Urinary bladder (tissue), 4 donors: ENCODE measurements at places on chromosomes 7 and 10. TPM values are rescaled to one million over a fixed set of nuclear protein-coding genes. Genes with fewer than 3 reads are reported as not detected.

CCAR1 gene
- 57.1 TPM for total RNA-seq

KLLN gene
- total RNA-seq, result 0.63 TPM

AKR1C2 gene
- 19.7 TPM for total RNA-seq

HOXA13 gene
- 43.2 TPM for total RNA-seq

TBC1D12 gene
- 52.9 TPM for total RNA-seq

CHST3 gene
- 15.9 TPM for total RNA-seq

GRCh38 chr7:54354436-54354835, 187.7 kb upstream of the VSTM2A start:
- DNase-seq, result no peak

DNA sequence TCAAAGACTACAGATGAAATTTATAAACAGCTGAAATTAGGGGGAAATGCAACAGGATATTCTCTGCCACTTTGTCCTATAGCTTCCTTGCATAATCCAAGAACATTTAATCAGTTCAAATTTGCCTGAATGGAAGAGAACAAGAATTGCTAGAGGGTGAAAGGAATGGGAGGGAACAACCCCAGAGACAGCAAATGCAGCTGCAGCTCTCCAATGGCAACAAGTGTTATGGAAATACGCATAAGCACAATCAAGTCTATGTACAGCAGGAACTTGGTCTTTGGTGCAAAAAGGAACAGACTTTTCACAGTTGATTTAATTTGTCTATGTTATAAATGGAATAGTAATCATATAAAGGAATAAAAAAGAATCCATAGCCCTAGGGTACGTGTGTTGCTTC, 269.0 kb upstream of the ETV1 start:
- no peak for DNase-seq

GRCh38 chr10:73644015-73644743, 2.9 kb upstream of the MYOZ1 start:
- peak; percentile 31 for DNase-seq

- DNase-seq, result no peak
Observed at GRCh38 chr7:80581486-80582260, 56.8 kb upstream of the CD36 start.

DNA sequence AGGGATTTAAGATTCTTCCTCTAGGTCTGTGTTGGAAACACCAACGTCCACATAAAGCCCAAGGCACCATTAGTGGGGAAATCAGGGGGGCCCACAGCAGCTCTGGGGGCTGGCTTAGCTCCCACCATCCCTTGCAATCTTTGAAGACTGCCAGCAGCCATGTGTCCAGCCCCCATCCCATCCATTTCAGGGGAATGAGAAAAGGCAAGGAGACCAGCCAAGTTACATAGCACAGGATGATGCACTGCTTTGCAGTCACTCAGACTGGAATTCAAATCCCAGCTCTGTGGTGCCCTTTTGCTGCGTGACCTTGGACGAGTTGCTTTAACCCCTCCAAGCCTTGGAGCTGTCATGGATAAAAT, 108.9 kb upstream of the ZMIZ1 start:
- no peak for DNase-seq

- no peak for DNase-seq
Observed at GRCh38 chr10:120492346-120492745, 35.3 kb downstream of the PLPP4 start.

DNA sequence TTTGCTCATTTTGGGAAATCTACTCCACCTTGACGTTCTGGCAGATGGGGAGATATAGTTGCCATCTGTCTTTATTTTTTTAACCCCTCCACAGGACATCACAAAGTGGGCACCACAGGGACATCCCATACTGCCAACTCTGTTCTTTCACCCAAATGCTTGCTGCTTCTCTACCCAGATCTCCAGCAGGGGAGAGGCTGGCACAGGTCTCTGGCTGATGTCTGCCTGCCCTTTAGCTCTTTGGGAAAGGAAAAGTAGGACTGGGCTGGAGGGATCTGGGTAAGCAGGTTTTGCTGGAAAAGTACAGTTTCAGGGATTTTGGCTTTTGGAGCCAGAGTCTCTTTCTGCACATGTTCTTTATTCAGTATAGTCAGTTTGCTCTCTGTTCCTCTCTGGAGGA, 156.7 kb downstream of the ANLN start:
- DNase-seq, result no peak

- DNase-seq, result no peak
Observed at GRCh38 chr10:29734962-29735627, 100.3 kb upstream of the SVIL start.

DNA sequence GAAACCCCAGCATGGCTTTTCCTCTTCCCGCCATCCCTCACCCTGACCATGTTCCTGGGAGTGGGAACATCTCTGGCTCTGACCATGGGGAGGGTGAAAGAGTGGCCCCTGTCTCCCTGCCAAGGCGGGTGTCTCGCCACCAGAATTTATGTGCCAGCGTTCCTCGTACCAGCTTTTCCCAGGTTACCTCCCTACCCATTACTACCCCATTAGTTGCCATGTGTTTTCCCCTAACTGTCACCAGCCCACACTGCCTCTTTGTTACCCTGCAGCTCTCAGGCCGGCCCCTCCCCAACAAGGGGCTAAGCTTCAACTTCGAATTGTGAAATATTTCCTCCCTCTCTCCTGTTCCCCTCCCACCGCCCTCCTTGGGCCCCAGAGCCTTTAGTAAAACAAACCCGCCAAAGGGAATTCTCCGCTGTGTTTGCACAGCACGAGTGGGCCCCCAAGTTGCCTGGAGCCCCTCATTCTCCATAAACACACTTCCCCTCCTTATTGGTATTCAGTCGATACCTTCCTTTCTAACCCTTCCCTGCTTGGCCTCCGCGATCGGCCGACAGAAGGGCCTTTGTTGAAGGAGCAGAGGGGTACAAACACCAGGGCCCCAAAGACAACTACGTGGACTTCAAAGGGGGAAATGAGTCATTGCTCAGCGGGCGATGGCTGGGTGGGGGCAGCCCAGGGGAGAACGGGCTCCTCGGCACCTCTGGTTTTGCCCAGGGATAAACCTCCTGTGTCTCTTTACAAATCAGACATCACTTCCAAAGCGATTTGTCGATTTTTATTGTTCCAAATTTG, 45.5 kb downstream of the SLIT1 start:
- DNase-seq, result no peak

DNA sequence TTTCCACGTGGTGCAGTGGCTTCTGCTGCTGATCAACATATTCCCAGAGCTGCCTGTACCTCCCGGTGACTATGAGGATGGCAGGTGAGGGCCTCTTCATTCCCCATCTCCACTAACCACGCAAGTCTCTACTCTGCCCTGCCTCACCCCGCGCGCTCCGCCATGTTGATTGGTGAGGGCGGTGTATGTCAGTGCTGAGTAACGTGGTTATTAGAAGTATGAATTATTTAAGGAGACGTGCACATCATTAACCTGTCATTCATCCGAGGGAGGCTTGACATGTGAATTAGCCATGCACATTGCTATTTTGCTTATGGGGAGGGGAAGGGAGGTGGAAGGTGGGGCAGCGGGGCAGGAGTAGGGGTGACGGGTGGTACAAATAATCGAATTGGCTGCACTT, 138.6 kb downstream of the SORCS3 start:
- DNase-seq, result no peak

- no peak for DNase-seq
Observed at GRCh38 chr7:46218461-46219200, 297.6 kb upstream of the IGFBP3 start.

DNA sequence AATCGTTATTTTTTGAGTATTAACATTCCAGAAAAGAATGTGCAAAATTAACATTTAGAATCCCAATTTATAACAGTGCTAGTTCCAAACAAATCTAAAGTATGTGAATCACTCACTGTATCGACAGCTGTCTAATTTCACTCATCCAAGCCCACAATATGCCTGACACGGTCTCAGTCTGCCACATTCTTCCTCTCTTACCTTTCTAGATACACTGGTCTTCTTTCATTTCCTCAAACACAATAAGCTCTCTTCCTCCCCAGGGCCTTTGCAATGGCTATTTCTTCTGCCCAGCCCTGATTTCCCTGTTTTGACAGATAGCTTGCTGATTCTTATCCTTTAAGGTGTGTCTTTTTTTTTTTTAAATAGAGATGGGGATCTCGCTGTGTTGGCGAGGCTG, 48.8 kb downstream of the UBE2H start:
- DNase-seq, result no peak

GRCh38 chr7:111511845-111512244, 50.4 kb downstream of the IMMP2L start:
- no peak for DNase-seq

DNA sequence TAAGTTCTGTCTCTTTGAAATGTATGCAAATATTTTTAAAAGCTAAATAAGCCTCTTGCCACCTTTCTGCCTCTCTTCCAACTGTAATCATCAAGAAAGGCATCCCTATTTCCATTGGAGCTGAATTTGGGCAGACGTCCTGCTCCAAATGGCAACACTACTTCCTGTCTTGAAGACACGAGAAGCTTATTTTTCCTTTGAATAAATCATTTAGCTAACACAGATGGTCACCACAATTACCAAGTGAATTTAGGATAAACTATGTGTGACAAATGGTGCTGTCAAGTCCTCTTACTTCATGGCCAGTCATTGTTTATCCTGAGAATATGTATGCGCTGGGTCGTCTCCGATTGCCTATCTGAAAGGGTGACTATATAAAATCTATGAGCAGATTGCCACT, 268.0 kb downstream of the ANKRD7 start:
- no peak for DNase-seq

DNA sequence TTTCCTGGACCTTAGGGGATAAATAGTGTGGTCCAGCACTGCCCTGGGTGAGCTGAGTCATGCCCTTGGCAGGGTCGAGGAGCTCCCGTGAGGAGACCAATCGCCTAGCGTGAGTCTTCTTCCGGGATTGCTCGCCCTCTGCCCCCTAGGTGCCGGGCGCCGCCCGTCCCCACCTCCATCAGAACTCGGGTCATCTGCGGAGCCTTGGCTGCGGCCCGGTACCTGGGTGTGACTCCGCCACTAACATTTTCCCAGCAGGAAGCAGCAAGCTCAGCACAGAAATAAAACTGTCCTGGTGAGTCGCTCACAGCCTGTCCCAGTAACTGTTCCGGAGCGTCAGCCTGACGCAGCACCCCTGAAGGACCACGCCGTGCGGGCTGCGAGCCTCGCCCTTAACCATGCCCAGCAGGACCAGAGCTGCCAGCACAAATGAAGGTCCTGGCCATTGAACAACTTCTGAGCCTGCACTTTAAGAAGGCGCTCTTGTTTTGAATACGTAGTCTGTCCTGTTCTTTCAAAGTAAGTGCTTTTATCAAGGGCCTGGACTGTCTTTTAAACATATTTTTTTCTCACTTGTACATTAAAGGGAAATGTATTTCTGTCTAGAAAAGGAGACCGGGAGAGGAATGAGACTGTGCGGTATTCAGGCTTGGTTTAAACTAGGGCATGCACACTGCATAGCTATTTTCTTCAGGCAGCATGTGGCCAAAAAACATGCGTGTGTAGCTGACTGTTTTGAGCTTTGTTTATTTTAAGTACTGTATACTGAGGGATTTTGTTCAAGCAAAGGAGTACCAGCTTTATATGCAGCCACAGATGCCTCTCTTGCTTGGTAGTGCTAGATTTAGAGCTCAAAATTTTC, 136.7 kb downstream of the HECW1 start:
- no peak for DNase-seq

GRCh38 chr10:45354261-45354660, 19.8 kb upstream of the ALOX5 start:
- no peak for DNase-seq

- no peak for DNase-seq
Observed at GRCh38 chr10:7853890-7854289, 35.6 kb downstream of the TAF3 start.
